ENCODE measurements at places on chromosomes 3 and 15.

DNA sequence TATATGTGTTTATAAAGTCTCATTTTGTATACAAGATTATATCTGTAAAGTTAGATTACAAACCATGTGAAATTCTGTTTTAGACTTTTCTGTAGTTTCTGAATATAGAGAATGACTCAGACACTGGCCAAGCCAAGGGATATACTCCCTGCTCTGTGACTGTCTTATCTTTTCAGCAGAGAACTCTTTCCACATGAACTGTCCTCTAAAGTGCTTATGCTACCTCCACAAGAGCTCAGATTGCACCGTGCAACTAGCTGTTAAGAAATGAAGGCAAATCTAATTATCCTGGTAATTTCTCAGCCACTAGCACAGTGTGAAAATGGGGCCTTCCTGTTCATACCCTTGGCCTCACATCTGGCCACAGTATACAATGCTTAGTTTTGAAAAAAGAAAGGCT, 44.3 kb upstream of the CPNE4 start:
- DNase-seq, result no peak

GRCh38 chr3:128313071-128313725, 153.5 kb downstream of the DNAJB8 start:
- DNase-seq, result no peak

DNA sequence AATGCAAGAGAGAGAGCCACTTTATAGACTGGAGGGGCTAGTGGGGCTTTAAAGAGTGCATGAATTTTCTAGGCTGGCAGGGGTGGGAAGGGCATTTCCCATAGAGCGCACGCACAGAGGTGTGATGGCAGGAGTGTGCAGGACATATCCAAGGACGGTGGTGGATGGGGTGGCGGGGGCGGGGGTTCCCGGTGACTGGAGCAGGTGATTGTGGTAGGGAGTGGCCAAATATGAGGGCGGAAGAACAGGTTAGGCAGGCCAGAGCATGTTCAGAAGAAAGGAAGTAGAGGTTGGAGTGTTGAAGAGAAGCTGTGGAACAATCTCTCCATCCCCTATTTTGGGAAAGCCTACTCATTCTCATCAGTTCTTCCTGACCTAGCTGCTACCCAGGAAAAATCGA, 18.1 kb downstream of the FAM81A start:
- no peak for DNase-seq

GRCh38 chr15:43225201-43225949, 4.6 kb upstream of the EPB42 start:
- peak; percentile 41 for DNase-seq

DNA sequence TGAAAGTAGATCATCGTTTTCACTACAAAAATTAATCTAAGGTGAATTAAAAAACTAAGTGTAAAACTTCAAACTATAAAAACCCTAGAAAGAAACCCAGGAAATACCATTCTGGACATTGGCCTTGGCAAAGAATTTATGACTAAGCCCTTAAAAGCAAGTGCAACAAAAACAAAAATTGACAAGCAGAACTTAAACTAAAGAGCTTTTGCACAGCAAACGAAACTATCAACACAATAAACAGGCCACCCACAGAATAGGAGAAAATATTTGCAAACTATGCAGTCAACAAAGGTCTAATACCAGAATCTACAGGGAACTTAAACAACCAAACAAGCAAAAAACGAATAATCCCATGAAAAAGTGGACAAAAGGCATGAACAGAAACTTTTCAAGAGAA, 302.0 kb downstream of the CHST2 start:
- DNase-seq, result no peak

DNA sequence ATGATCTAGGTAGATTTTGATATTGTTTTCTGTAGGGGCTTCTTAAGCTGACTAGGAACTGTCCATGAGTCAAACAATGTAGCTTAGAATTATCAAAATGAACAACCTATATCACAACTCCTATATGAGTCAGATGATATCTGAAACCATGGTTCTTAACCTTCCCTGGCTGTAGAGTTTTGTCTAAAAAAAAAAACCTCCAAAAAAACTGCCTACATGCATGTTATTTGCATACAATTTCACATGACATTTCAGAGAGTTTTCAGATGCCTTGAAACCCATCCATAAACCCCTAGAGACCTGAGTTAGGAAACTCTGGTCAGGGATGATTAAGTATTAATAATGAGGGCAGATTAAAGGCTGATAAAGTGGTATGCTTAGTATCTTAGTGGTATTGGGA, 157.0 kb downstream of the CHST2 start:
- no peak for DNase-seq

GRCh38 chr3:52280050-52280461, 1.6 kb upstream of the WDR82 start:
- no peak for DNase-seq

GRCh38 chr3:61632568-61633175, 71.3 kb downstream of the PTPRG start:
- no peak for DNase-seq

DNA sequence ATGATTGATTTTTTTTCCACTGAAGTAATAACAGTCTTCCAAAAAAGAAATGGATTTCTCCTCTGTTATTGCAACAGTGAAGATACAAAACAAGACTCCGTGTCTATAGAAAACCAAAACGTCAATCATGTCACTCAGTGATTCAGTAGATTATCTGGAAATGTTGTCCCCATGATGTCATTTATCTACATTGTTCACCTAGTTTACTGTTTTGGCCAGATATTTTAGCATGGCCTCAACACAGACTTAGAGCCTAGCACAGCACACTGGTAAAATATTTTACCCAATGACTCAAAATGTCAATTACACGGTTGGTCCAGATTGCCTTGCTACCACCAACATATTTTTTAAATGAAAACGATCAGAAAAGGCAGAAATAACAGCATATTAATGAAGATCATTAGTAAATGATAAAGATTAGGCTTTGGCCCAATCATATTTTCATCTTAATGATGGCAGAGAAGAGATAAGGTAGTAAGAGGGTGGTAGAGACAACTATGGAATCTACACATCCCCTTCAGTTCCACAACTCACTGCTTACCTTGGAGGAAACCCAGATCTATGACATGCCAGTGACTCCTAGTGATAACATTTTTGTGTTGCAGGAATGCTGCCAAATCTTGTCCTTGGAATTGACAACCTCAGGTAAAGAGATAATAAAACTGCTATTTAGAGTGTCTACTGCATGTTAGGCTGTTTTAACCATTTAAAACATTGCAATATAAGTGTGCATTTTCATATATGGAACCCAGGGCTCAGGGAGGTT, 347.7 kb upstream of the ARPP21 start:
- no peak for DNase-seq

GRCh38 chr3:31409866-31410265, 122.9 kb upstream of the STT3B start:
- no peak for DNase-seq

DNA sequence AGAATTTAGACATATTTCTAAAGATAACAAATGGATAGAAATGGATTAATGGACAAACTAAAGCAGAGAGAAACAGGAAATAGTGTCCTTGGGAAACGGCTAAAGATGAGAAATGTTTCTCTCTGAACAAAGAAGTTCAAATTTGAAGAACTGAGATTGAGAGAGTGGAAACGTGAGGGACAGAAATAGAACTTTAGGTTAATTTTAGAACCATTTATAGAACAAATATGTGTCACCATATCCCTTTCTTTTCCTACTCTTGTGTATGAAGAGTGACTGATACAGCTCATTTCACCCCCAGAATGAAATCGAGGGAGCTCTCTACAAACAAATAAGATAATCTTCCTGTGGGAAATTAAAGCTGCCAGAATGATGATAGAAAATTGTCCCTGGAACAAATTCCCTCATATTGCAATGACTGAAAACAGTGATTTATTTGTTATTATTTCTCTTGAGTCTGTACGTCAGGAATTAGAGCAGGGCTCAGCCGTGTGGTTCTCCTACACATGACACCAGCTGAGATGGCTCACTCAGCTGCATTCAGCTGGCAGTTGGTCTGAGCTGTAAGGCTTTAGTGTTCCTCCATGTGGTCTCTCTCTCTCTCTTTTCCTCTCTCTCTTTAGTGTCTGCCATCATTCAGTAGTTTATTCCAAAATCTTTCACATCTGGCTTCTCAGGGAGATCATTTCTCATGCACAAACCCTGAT, 46.6 kb upstream of the ARPP21 start:
- no peak for DNase-seq

DNA sequence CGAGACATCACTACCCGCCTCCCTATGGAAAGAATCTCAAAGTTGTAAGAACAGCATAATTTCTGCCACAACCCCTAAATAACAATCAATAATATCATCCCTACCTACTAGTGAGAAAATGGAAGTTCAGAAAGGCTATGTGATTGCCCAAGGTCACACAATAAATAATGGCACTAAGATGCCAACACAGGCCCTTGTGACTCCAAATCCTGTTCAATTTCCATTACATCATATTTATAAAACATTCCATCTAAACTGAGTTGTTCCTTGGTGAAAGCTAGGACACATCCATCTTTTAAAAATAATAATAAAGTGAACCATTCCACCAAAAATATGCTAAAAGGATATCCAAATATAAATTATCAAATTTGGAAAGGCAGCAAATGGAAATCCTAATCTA, 144.6 kb downstream of the MAGI1 start:
- no peak for DNase-seq

DNA sequence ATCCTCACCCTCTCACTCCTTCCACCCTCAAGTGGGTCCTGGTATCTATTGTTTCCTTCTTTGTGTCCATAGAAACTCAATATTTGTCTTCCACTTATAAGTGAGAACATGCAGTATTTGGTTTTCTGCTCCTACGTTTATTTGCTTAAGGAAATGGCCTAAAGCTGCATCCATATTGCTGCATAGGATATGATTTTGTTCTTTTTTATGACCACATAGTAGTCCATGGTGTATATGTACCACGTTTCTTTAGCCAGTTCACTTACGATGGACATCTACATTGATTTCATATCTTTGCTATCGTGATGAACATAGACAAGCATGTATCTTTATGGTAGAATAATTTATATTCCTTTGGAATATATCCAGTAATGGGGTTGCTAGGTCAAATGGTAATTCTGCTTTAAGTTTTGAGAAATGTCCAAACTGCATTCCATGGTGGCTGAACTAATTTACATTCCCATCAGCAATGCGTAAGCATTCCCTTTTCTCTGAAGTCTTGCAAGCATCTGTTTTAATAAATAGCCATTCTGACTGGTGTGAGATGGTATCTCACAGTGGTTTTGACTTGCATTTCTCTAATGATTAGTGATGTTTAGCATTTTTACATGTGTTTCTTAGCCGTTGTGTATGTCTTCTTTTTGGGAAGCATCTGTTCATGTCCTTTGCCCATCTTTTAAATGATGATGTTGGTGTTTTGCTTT, 650.2 kb downstream of the ZNF385D start:
- no peak for DNase-seq

DNA sequence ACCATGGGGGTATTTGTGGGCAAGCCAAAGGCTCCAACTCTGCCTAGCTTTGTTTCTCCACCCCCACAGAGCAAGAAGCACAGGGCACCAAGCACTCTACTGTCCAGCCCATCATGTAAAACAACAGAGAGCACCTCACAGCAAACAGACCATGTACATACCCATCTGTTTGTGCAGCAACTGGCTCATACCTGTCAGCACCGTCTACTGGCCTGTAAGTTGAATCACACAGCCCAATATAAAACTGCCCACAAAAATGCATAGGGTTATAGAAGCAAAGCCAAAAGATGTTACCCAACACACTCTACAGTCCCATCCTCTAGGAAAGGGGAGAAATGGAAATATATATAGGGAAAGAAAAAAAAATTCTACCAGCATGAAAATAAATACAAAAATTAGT, 139.7 kb upstream of the CPNE4 start:
- no peak for DNase-seq

GRCh38 chr3:138398791-138399575, 35.4 kb upstream of the ESYT3 start:
- DNase-seq, result no peak

DNA sequence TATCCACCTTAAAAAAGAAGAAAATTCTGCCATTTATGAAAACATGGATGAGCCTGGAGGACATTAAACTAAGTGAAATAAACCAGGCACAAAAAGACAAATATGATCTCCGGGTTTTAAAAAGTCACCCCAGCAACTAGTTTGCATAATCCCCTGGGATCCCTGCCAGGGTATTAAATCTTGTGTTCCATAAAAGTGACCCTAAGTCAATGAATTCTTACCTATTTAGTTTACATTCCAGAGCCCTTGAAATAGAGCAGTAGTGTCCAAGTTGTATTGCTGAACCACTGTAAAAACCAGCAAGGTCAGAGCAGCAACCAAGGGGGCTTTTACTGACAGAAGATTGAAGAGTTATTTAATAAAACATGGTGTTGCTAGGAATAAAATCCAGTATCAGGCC, 716.8 kb upstream of the BCHE start:
- DNase-seq, result no peak

GRCh38 chr3:45582430-45582829, 12.1 kb upstream of the LIMD1 start:
- no peak for DNase-seq

All from endothelial cell (in vitro differentiated cells).